ENCODE measurements at places on chromosomes 4 and X.

DNA sequence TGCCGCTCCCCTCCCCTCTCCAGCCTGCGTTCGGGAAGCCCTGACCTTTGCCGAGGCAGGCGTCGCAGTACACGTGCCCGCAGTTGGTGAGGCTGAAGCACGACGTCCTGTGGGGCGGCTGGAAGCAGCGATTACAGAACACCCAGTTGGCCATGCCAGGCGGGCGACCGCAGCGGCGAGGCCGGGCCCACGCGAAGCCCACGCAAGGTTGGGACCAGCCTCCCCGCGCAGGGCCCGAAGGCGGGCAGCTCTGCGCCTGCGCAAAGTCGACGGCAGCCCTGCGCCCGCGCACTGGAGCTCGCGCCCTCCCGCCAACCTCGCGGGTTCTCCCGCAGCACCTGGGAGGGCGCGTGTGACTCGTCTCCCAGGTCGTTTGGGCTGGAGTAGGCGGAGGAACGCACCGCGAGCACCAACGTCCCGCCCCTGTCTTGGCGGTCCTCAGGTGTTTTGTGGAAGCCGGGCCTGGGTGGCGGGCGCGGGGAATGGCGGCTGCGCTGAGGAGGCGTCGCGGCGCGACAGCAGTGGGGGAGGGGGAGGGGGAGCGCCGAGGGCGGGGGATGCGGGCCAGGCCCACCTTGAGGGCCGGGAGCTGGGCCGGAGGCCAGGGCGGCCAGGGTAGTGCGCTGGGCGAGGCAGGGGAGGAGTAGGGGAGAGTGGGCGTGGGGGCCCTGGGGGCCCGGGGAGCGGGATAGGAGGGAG is at the start of gene RNF212:
Gene RNF212, minus strand, starts transcription at position 254 of the 699 bp plus-strand sequence. Its CDS starts 100 bp downstream, at position 154.
- no peak for DNase-seq

- DNase-seq = no peak
Observed at GRCh38 chrX:9257718-9258420, 207.0 kb upstream of the TBL1X start.

GRCh38 chr4:123675567-123675966 is 279.0 kb downstream of the SPRY1 start:
- no peak for DNase-seq

DNA sequence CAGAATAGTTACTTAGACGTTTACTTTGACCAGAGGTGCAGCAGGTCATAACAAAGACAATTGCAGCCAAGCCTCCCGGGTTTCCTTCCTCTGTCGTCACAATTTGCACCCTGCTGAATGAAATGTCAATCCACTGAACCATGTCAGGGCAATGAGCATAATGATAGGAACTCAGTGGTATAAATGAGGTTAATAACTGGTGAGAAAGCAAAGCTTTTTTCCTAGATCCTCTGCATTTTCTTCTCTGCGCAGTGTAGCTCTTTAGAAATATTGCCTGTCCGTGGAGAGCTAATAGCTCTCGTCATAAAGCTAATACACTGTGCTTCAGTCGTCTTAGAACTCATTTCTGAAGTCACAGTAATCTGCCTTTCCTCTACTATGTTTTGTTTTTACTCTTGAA is 1960.1 kb upstream of the ADGRL3 start:
- no peak for DNase-seq

DNA sequence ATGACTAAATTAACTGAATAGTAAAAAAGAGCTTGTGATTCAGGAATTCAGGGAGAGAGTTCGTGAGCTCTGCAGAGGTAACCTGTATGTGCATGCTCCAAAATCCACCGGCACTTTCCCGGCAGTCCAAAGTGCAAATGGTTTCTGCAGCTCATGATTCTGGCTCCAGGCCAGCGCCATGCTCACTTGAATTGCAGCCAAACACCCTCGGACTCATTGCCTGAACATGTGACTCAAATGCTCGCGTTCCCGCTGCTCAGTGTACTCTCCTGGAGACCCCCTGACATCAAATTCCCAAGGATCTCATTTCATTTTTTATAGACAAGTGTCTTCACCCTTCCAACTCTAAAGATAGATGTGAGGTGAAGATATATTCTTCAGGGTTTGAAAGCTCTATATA is 44.1 kb upstream of the SH3RF1 start:
- no peak for DNase-seq

GRCh38 chr4:85495621-85496020 is 20.7 kb downstream of the ARHGAP24 start:
- no peak for DNase-seq

DNA sequence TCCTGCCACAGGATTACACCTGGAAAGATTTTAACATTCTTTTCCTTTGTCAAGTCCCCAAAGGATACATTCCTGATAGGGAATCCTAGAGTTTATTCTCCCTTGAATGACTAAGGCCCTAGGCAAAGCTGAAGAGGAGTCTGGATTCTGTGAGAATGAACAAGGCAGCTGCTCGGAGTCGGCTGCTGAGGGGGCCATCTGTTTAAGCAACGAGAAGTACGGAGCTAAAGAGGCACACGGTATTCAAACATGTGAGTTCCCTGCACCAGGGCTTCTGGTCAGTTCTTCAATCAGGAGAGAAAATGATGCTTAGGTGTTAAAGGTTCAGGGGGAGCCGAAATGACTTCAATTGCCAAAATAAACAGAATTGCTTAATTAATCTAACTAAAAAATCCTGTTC is 97.6 kb downstream of the MGST2 start:
- DNase-seq = no peak

DNA sequence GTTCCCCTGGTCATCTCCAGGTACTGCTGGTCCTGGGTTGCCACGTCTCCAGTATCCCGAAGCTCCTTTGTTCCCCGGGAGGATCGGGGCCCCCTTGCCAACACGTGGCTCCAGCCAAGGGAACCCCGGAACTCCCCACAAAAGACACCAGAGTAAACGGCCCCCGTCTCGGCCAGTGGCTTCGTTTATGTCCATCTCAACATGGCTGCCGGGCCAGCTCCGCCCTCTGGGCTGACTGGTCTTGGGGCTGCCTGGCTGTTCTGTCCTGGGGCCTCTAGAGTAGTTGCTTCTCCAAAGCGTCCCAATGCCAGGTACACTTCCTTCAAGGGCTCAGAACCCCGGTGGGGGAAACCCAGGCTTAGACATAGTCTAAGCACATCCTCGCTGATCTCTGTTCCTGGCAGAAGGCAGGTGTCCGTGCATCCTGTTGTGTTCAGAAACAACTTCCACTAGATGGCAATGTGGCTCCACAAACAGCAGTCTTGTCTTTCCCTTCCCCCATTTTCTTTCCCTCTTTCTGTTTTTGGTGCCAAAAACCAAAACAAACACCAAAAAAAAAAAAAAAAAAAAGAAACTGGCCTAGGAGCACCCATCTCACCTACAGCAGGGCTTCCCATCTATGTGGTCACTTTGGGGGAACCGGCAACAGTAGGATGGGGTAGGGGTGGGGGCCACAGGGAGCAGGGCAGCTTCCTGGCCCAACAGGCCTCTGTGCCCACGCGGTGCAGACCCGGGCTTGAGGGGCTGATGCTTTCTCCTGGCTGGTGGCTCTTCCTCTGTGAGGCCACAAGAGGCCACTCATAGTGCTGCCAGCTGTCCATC is 35.3 kb downstream of the NBDY start:
- no peak for DNase-seq

GRCh38 chrX:22069586-22069985 is 37.5 kb downstream of the PHEX start:
- DNase-seq = no peak

GRCh38 chrX:107731831-107732502 is 43.6 kb downstream of the TSC22D3 start:
- peak; percentile 82 for DNase-seq

GRCh38 chr4:147923854-147924253 is 192.0 kb downstream of the ARHGAP10 start:
- DNase-seq = no peak

DNA sequence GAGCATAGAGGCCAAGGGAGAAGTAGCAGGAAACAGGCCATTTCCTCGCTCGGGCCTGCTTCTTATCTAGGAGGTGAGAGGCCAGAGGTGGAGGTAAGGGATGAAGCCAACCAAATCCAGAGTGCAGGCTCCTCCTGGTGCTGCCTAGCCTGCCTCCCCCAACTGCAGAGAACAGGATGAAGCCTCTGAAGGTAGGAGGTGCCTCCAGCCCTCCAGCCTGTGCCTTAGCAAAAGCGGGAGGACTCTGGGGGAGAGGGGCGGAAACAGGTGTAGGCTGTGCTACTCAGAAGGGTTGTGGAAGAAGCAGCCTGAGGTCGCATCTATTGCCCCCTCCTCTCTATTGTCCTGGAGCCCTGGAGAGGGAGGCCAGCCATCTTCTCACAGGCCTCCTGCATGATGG is 2.9 kb upstream of the MTM1 start:
- no peak for DNase-seq

DNA sequence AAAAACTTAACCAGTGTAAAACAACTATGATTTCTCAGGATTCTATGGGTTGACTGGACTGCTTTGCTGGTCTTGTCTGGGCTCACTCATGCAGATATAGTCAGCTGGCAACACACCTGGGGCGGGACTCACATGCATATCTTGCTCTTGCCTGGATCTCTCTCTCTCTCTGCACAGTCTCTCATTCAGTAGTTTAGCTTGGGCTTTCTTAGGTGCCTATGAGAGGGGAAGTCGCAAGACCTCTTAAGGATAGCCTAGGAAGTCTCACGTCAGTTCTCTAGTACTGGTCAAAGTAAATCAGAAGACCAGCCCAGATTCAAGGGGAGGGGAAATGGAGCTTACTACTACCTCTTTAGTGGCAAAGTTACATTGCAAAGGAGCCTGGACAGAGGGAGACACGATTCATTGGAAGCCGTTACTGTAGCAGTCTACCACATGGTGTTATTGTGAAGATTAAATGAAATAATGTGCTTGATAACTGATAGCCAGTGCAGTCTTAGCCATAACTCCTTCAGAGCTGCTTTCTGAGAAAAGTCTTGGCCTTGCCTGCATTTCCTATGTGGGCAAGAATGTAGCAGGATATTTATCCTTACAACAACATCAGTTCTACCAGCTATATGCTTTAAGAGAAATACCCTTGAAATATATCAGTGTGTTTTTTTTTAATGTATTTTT is 2.1 kb downstream of the COPS4 start:
- peak; percentile 71 for DNase-seq

DNA sequence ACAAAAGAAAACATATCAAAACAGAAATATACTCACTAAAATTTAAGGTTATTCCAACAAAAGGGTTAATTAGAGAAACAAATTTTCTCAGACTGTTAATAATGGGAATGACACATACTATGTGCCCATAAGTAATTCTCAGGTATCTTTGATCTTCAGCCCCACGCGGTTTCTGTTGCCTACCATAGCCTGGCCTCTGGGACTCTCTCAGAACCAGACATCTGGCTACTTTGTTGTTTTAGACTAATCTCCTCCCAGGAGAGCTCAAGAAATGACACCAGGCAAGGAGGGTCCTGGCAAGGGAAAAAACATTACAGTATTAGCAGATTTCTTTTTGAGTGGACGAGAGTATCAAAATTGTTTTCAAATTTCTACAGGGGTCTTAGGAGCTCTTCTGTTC is 43.7 kb downstream of the SLC10A7 start:
- no peak for DNase-seq

DNA sequence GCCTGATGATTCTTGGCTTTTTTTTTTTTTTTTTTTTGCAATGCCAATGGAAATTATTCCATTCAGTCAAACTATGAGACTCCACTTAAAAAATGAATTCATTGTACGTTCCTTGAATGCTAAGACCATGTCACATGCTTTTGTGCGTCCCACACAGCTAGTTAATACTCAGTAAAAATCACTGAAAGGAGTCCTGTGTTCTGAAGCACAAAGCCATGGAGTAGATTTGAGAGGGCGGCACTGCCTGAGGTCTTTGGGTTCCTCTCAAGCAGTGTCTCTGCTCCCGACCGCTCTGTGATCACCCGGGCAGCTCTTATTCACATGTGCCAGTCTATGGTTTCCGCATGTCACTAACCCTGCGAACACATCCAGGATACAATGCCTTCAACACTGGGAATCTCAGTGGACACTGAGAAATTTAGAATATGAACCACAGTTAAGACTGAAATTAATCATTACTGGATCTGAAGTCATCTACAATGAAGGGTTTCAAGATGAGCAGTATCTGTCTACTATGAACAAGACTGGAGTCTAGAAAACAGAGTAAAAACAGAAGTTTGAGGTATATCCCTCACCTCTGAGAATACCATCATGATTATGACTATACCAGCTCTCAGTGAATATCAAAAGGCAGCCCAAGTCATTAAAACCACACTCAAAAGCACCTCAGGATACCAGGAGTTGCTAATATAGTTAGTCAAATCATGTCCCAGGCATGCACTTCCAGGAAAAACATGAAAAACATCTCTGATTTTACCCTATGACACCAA is 193.0 kb downstream of the MGST2 start:
- DNase-seq = no peak

- no peak for DNase-seq
Observed at GRCh38 chr4:121995790-121996537, 44.1 kb upstream of the TRPC3 start.

DNA sequence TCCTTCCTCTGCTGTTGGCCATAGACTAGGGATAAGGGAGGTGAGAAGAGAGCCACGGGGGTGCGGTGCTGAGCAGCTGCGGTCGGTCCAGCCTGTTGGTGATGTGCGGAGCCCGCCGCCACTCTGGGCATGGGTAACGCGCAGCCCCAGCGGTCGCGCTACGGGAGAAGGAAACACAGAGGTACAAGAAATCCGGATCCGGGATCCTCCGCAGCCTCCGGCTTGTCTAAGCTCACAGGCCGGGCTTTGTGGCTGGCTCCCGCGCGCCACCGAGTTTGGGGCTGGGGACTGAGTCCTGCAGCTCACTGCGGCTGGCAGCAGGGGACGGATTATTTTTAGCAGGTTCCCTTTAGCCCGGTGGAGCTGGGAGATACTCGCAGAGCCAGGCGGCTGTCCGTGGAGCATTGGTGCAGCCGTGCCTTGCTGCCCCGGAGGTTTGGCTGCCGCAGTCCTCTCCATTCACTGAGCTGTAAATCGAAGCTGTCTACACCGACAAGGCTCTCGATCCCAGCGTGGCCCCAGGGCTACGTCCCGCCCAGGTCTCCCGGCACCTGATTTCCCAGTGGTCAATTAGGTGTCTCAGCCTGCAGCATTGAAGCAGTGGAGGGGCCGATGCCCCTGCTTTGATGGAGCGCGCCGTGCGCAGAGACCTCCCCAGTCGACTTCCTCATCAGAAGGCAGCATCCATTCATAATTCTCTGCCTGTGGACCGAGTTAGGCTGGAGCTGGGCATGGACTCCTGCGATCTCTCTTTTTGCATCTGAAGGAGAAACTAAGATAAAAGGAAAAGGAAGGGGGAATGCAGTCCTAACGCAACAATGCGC is 81.9 kb upstream of the SCML1 start:
- DNase-seq = no peak

- DNase-seq = no peak
Observed at GRCh38 chr4:54902976-54903375, 222.4 kb downstream of the KDR start.
